Osteoblast (primary cell): ENCODE measurements at places on chromosomes 4 and X.

DNA sequence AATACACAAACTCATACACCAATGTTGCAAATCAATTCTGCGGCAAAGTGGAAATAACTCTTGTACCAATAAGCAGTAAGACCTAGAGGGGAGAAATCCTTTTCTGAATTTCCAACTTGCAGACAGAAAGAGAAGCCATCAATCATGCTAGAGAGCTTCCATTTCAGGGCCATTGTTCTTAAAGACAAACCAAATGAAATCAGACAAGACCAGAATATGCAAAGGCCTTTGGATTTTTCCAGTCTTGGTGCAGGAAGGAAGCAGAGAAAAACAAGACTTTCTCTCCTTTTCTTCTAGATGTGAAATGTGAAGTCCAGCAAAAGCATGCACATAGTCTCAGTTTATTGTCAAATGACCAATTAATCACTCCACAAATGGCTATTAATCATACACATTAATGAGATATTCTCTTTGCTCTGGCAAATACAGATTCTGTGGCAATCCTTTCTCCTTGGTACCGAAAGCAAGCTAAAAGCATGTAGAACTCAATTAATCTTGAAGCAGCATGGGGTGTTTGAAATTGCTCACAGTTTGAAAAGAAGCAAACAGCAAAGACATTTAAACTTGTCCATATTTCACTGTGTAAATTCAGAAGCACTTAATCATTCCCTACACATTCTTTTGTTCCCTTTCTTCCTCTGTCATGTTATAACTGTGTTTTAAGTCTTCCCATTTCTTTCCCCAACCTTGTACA is 466.1 kb downstream of the GPAT3 start:
- no peak for DNase-seq

DNA sequence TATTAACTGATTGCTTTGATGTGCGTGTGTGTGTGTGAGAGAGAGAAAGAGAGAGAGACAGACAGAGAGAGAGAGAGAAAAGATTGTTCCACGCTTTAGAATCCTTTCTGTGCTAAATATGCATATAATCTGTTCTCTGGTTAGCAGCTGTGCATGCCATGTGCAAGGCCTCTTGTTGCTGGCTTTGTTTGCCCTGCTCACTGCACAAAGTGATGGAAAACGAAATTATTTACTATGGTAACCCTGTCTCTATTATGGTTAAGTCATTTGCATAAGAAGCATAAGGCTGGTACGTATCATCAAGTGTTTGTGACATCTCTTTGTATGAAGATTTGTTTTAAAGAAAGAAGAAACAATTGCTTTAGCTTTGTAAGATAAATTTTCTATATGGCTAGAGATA is 190.2 kb upstream of the POF1B start:
- DNase-seq = no peak

- no peak for DNase-seq
Measured at GRCh38 chrX:110407910-110408545, 49.4 kb downstream of the RTL9 start.

- no peak for DNase-seq
Measured at GRCh38 chr4:86554646-86555045, 39.5 kb upstream of the PTPN13 start.
